ENCODE measurements at places on chromosomes 1 and 21.
A peak's percentile ranks its signal among the peaks of the same experiment; 100 is the strongest.

DNA sequence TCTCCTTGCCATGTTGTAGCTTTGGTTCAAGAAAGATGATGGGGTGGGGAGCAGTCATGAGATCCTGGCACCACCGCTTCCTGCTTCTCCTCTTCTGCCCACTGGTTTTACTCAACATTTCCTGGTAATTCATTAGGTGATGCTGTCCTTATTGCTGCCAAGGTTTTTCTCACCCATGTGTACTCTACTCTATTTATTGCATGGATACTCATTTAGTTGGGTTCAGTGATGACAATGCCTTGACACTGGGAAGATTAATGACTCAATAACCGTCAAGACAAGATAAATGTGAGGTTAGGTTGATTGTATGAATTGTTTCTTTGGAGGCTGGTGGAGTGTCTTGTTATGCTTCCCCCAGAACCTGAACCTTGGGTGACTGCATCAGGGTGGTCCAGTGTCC lies 484.2 kb downstream of the SIPA1L2 start:
- no peak for DNase-seq

GRCh38 chr1:31460027-31460426 lies 47.0 kb downstream of the SERINC2 start:
- no peak for DNase-seq

DNA sequence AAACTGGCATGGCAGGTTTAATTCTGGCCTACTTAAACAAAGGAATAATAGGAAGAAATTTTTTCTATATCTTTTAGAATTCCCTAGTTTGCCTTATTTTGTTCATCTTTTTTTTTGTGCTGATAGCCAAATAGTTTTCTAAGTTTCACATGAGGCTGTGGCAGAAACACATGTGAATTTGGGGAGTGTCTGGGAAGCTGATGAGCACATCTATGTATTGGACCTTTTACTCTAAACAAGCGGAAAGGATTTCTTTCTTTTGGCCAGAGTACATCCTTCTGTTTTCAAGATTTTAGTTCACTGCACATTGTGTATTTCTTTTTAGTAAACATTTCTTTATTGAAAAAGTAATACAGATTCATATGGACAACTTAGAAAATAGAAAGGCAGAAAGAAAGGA lies 5.6 kb downstream of the EEIG2 start:
- DNase-seq = no peak

- DNase-seq = peak; percentile 35
These were observed 55.0 kb downstream of the PLXNA2 start for GRCh38 chr1:208189183-208189582.

DNA sequence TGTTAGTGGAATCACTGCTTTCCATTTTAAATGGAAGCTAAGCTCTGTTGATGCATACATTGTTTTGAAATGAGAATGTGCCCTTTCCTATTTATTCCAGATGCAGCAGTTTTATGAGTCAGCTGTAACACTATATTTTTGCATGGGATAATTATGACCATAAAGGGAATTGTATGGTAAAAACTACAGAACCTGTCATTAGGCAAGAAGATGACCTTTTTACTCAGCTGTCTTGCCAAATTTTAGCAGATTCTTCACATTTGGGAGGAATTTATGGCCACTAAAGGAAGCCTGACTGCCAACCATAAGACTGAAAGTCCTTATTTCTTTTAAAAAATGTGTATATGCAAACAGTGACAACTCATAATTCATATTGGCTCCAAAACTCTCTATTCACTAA lies 356.3 kb upstream of the PRMT6 start:
- DNase-seq = no peak

DNA sequence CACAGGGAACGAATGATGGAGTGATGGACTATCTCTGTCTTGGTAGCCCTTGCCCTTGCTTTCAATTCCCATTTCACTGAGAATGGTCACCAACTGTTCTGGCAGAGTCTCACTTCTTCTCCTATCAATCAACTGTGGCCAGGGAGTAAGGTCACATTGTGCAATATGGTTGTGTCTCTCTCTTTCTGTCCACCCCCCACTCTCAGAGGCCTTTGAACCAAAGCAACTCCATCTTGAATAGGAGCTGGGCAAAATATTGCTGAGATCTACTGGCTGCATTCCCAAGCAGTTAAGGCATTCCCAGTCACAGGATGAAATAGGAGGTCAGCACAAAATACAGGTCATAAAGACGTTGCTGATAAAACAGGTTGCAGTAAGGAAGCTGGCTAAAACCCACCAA lies 36.7 kb downstream of the NTMT2 start:
- no peak for DNase-seq

- no peak for DNase-seq
These were observed 30.8 kb upstream of the GUCA2B start for GRCh38 chr1:42122408-42122807.

GRCh38 chr1:82564333-82564732 lies 763.6 kb downstream of the ADGRL2 start:
- DNase-seq = no peak

DNA sequence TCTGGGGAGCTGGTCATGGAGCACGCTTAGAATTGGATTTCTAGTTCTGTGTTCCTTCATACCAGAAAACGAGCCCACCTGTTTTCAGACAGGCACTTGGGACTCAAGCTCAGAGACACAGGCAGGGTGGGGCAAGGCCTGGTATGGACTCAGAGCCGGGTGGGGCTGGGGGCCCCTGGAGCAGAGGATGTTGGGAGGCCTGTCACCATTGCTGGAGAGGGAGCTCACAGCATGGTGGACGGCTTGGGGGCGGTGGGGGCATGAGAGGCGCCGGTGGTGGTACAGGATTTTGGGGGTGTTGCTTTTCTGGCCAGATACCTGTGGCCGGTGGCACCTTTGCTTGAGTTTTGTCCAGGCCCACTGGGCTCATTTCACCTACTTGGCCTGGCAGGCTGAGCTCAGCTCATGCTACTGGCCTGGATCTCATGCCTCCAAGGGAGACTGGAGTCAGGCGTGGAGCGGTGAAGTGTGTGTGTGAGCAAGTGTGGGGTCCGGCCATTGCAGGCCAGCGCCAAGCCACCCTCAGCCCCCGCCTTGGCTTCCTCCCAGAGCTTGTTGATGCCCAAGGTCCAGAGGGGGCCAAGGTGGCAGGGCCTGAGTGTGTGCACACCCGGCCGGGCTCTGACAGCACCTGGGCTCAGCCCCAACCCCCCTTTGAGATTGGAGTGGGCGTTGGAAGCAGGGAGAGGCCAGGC lies 8.7 kb downstream of the SLX9 start:
- DNase-seq = peak; percentile 4

DNA sequence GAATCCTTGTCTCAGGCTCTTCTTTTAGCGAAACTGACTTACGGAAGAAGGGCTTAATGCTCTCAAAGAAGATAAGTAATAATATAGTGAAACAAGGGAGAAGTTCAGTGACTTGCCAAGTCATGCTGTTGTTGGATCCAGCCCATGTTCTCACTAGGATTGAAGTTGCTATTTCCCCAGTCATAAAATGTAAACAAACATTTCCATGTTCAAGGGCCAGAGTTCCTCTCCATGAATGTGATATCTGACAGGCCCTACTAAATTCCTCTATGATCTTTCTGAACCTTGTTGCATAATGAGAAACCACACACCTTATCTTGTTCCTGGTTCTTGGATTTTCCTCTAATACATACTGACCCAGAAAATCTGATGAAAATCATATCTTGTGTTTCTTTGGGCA lies 876.5 kb upstream of the B3GALT2 start:
- DNase-seq = no peak

- no peak for DNase-seq
These were observed 216.3 kb upstream of the FAM78B start for GRCh38 chr1:166383137-166383536.

DNA sequence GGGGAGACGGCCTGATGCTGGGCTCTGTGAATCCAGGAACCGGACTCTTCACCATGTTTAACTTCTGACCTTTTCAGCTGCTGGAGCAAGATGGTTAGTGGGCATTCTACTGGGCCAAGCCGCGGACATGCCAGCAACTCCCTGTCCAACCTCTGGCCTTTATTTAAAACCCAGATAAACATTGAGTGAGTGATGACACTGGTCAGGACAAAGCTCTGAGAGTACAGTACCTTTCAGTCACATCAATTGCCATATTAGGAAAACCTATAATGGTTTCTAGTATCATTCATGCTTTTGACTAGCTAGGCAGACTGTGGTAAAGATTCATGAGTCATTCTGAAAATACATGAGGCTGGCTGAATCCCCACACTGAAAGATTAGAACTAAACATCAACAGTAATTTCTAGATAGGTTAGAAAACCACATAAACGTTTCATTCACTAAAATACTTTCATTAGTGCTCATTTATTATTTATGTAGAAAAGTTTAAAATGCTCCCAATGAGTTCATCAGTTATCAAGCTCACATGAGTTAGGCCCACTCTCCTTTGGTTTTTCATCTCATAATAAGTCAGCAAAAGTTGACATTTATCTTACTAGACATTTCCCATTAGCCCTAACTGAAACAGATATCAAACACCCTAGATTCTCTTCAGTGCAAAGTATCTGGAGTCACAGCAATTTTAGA lies 7.1 kb upstream of the ACTA1 start:
- DNase-seq = no peak

- no peak for DNase-seq
These were observed 585 bp upstream of the PLEKHA6 start for GRCh38 chr1:204360314-204360713.

- no peak for DNase-seq
These were observed 400.0 kb downstream of the MATN1 start for GRCh38 chr1:30323352-30323751.

DNA sequence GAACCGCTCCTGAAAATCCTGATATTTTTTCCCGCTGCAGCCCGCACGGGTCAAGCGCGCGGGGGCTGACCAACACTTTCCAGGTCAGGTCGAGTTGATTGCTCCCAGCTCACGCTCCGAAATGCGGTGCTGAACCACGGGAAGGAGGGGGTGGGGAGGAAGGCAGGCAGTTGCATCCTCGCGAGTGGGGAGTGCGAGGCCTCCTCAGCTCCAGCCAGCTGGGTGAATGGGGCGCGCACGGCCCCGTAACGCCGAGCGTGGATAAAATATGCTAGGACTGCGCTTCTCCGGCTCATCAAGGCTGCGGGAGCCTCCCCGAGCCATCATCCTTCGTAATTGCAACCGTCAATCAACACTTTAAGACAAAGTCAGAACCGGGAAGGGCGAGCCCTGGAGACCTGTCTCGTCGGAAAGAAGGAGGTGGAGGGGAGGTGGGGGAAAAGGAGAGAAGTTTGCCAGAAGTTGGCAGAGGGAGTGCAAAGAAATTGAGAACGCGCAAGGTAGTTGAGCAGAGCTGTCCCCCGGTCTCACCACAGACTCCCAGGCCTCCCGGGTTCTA lies 8.0 kb downstream of the NR5A2 start:
- DNase-seq = no peak

GRCh38 chr21:27639286-27639685 lies 672.4 kb upstream of the ADAMTS5 start:
- no peak for DNase-seq

DNA sequence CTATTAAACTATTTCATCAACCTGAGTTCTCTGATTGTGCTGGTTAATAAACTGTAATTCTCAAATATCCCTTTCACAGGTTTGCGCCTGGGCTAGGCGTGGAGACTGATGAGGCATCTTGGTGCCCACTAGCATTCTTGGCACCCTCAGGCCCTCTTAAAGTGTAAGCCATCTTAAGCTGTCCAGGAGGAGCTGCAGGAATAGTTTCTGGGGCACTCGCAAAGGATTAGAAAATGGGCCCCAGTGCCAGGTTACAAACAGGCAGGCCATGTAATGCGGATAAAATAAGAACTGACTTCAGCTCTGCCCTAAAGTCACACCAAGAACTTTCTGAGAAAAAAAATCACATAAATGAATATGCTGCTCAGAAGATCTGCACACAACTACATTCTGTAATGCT lies 1.1 kb downstream of the CASQ2 start:
- no peak for DNase-seq

DNA sequence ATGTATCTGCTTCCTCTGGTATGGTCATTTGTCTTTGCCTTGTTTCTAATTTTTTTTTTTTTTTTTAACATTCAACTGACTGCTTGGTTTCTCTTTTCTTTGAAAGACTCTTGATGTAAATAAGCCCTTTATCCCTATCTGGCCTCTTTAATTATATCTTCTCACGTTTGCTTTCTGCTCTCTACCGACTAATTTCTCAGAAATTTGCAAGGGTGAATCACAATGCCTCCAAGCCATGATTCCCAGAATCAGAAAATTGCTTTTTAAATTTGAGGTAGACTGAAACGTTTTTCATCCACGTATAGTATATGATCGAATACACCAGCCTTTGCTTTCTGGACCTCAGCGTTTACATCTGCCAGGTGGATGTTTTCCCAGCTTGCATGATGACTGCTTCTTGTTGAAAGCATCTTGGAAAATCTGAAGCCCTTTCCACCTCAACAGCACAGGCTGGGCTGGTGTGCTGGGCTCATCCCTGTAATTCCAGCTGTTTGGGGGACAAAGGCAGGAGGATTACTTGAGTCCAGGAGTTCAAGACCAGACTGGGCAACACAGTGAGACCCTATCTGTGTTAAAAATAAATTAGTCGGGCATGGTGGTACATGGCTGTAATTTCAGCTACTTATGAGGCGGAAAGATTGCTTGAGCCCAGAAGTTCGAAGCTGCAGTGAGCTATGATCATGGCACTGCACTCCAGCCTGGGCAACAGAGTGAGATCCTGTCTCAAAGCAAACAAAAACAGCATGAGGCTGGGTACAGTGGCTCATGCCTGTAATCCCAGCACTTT lies 35.0 kb upstream of the GPR137B start:
- no peak for DNase-seq

DNA sequence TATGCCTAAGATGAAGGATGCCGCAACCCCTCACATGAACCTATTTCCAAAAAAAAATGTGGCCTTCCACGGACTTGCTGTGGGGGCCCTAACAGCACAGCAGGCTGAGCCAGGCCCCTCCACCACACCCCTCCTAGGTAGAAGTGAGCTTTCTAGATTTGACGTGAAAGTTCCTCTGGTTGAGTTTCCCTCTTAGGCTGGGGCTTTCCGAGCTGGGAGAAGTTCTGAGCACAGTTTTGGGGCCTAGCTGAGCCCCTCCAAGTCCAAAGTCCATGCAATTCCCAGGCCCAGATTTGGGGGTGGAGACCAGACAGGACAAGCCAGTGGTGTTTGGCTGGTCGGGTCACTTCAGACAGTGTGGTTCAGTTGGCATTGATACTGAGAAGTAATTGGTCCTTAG lies 13.8 kb upstream of the PHLDA3 start:
- DNase-seq = no peak

DNA sequence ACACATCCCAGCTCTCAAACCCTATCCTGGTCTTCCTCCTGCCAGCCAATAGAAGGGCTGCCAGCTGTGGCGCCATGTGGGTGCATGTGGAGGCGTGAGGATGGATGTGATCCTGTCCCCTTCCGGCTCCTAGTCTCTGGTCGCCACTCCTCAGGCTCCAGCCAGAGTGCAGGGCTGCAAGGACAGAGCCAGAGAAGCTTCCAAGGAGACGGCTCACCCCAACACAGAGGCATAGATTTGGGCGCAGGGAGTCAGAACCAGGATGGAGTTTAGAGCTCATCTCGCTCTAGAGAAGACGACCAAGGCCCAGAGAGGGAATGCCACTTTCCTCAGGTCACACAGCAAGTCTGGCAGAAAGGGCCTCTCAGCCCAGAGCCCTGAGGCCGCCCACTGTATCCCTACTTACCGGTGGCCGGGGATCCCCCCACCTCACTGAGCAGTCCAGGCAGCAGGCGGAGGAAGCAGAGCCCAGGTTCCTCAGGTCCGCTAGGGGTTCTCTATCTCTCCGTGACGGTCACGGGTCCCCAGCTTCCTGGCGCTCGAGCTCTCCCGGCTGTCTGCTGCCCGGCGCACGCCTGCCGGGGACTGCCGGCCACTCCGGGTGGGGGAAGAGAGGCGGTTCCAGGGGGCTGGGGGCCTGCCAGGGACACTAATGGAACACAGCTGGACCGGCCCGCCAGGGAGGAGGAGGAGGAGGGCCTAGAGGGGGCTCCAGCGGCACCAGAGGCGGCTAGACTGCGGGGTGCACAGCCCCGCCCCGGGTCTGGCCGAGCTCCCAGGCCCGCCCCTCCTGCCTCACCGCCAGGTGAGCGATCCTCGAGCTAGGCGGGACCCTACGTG lies at the start of gene COL16A1:
COL16A1 (minus strand) TSS at position 587 of the 840 bp plus-strand sequence. CDS start 1,824 bp downstream, outside the sequence.
- DNase-seq = no peak

All from BE2C (cell line).